SIG-M5 (cell line): ENCODE measurements at places on chromosomes 16 and 17.

- no peak for DNase-seq
These were observed 1.4 kb downstream of the GCSH start for GRCh38 chr16:81094771-81095251.

DNA sequence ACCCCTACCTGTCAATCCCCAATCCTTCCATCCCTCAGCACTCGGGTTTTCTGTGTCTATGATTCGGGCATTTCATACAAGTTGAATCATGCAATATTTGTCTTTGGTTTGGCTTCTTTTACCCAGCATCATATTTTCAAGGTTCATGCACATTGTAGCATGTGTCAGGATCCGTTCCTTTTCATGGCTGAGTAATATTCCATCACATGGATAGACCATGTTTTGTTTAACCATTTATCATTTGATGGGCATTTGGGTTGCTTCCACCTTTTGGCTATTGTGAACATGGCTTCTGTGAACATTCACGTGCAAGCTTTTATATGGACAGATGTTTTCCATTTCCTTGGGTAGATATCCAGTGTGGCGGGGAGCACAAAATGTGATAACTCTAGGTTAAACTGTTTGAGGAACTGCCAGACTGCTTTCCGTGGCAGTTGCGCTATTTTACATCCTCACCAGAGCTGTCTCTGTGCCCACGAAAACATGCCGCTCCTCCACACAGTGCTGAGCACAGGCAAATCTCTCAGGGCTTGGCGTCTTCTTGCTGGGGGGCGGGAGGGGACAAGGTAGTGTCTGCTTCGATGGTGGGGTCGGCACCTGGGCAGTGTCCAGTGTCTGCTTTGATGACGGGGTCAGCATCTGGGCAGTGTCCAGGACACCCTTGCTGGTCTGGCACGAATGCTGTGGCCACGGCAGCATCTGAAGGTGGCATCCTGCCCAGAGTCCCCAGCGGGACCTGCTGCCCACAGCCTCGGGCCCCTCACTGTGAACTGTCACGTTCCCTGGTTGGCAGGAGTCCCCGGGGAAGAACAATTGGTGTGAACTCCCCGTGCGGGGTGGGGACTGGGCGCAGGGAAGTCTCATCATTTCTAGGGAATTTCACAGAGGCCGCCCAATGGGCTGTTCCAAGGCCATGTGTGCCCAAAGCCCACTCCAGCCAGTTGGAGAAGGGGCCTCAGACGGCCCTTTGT lies 32.4 kb upstream of the JPH3 start:
- DNase-seq: no peak

DNA sequence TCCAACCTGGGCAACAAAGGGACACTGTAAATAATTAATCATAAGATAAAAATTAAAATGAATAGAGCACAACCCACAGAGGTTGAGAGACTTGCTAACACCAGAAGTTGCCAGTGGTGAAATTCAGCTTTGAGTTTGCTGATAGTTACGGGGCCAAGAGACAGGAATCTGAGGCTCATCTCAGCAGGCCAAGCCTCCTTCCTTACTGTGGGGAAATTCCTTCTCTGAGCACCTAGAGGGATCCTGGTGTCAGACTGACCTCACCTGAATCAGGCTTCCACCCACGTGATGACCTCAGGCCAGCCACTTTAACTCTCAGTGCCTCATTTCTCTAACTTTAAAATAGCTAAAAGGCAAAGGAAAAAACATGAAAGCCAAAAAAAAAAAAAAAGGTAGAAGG lies 4.7 kb downstream of the ABAT start:
- DNase-seq: no peak

DNA sequence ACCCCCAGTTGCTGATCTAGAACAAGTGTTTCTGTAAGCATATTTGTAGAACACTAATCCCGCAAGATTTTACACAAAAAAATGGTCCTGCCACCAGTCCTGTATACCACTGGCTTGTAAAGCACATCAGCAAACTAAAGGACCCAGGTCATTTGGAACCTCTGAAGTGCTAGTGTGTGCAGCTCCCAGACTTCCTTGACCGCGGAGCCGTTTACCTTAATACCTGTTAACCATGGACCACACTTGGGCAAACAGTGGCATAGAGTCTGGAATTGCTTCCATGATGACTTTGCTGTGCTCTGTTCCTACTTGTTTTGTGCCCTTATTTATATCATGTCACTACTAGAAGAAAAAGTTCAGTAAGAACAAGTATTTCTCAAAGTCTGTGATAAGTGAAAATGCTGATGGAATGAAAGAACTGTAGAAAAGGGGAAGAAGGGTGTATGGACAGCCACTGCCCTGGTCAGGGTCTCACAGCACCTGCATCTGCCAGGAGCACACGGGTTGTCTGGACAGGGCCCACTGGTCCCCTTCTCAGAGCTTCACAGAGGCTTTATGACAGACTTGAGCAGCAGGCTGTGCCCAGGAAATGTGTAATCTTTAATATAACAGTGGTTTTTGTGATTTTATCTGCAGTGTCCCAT lies 29.3 kb downstream of the ALDH3A2 start:
- no peak for DNase-seq

DNA sequence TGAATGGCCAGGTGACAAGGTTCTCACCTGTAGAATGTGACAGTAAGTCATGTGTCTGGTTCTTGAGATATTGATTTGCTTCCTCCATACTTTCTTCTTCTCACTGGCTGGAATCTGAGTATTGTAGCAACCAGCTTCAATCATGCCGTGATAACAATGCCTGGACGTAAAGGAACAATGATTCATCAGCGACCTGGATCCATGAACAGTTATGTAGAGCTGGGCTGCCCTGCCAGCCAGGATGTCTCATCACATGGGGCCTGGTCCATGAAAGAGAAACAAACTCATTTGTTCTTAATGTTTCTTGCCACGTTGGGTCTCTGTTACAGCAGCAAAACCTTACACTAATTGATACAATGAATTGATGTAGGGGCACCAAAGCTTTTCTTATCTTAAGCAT lies 627.2 kb downstream of the TOX3 start:
- DNase-seq: no peak

- DNase-seq: no peak
These were observed 40.2 kb upstream of the PITPNM3 start for GRCh38 chr17:6596511-6596910.

DNA sequence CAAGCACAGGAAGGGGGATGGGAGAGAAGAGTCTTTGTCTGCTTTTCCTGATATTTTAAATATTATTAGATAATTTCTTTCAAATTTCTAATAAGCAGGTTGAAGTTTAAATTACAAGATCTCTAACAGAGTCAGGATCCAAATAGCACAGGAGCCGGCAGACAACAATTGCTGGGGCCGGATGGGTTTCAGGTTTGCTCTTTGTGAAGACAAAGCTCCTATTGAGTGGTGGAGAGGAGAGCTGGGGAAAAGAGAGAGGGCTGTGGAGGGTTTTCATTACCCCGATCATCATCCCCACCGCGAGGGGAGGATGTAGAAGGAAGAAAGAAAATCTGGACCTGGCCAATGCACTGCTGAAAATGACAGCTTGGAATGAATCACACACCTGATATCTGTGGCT lies 197.3 kb downstream of the SOX9 start:
- DNase-seq: no peak

DNA sequence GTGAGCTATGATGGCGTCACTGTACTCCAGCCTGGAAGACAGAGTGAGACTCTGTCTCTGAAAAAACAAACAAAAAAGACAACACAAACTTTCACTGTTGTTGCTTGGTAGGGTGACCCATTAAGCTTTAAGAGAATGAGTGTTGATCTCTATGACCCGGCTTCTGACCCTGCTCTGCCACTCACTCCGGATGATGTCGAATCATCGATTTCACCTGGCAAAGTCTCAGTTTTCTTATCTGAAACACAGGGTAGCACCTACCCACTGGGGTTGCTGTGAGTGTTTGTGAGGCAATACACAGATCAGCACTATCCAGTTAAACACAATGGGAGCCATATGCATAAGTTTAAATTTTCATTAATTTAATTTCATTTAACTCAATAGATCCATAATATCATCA lies 20.6 kb upstream of the IRF8 start:
- DNase-seq: no peak

GRCh38 chr16:88826070-88826840 lies 14.5 kb upstream of the APRT start:
- no peak for DNase-seq

DNA sequence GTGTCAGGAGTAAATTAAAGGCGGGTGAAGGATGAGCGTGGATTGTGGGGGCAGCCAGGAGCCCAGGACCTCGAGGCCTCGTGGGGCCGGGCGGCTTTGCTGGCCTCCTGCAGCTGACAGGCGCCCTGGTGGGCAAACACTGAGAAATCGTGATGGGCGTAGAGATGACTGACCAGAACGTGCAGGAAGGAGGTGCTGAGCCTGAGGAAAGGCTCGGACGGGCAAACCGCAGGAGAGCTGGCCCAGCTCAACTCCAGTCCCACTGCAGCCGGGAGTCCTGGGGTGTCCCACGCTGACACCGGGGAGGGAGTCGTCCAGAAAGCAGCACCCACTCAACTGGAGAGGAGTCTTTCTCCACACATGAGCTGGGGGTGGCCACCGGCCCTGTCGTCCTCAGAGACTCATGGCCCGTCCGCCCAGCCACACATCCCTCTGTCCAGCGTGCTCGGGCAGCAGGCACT lies 36.9 kb downstream of the METRNL start:
- no peak for DNase-seq

DNA sequence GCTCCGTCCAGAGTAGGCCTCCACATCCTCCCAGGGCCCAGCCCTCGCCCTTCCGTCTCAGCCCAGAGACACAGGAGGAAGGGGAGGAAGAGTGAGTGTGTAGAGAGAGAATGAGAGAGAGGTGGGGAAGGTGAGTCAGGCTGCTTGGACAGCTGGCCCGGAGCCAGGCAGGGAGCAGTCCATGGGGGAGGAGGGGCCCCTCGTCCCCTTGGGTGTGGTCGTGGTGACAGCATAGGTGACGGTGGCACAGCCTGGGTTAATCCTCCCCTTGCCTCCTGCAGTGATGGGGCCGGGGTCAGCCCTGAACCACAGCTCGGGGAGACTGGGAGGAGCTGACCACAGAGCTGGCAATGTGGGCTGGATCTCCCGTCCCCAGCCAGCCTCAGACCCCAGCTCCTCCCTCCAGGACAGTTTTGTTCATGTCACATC lies 36.5 kb downstream of the FA2H start:
- no peak for DNase-seq

DNA sequence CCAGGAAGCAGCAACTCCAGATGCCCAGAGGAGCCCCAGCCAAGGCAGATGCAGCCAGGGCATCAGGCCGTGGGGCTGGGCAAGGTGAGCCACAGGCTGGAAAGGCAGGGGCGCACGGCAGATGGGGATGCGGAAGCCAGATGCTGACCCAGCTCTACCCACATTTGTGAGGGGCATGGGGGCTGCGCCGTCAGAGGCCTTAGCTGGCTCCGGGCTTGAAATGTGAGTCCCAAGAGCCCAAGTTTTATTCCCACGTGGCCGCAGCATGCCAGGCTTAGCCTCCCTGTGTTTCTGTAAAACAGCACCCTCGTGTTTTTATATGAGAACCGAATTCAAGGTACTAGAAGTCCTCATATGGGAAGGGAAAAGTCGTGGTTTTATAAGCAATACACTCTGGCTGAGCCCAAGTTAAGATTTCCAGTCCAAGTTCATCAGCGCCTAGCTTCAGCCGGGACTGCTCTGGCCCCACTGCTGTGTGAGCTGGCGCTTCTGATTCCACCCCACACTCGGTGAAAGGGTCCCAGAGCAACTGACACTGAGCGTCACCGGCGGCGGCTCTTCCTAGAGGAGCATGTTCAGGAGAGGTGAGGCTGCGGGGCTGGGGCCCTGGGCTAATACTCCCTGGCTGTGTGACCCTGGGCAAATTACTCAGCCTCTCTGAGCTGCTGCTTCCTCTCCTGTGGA lies 6.7 kb upstream of the C16orf95 start:
- DNase-seq: no peak

- DNase-seq: no peak
These were observed at the start of gene PCTP for GRCh38 chr17:55750750-55751657. Gene PCTP (plus strand): TSS chr17:55751051. CDS start chr17:55751104, 53 bp downstream.

DNA sequence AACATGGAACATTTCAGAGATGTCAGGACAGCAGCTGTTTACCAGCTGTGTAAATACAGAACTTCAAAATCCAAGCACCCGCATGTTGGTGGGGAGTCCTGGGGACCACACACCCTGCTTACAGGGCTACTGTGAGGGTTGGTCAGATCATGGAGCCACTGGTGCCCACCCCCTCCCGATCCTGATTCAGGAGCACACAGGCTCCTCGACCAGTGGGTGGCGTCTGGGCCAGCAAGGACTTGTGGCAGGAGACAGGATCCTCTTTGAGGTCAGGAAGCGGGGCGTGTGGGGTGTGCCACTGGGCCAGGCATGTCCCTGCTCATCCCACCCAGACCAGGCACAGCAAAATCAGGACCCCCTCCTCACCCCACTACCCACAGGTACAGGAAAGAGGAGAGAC lies 83.6 kb downstream of the SDK2 start:
- no peak for DNase-seq

DNA sequence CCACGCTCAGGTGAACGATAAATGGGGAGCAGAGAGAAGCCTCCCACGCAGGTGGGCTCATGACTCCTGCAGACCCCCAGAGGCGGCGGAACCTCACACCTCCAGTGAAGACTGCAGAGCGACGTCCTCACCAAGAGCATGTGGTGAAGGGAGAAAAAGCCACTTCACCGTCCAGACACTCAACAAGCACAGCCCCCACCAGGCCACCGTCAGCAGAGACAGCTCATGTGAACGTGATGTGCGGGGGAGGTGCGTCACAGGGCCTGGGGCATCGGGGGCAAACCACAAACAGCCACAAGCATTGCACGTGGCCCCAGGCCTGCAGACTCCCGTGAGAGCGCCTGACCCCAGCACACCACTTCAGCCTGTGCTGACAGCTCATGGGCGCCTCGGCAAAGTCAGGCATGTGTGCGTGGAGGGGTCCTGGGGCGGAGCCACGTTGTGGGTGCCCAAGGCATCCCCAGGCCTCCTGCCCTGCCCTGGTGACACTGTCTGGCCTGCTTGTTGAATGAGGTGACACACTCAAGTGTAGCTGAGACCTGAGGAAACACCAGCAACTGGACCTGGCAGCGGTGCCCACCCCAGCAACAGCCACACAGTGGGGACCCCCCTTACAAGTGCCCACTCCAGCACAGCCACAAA lies 19.0 kb downstream of the LMF1 start:
- DNase-seq: no peak

GRCh38 chr17:49496867-49497147 lies 1.7 kb downstream of the NGFR start:
- DNase-seq: no peak

DNA sequence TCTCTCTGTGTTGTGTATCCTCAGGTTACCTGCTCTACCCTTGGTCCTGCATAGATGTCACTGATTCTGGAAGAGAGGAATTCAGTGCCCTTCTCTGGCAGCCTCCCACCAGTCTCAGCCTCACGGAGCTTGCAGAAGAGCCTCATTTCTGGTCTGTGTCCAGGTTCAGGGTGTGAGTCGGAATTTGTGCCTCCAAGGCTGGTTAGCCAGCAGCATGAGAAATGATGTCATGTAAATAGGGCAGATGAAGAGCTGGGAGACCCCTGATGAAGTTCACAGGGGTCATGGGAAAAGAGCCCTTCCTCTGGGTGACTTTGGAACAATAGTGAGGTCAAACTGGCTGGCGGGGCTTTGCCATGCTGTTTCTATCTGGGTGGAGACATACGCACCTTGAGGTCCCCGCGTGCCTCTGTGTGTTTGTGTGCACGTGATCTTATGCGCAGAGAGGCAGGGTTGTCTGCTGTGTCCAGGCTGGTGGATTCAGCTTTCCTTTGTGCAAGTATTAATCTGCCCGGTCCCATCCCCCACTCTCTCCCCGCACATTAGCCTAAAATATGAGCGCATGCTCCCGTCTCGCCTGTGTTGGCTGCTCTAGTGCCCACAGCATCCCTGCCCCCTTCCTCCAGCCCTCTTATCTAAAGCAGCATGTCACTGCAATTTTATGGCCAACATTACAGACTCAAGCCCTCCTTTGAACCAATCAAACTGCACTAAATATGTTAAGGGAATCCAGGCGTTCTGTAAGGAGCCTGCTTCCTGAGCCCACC lies 256.3 kb upstream of the ZFHX3 start:
- DNase-seq: no peak
